Stomach (tissue), 19 donors: ENCODE measurements at places on chromosomes 3 and 15. TPM values are rescaled to one million over a fixed set of nuclear protein-coding genes. Genes with fewer than 3 reads are reported as not detected.

- no peaks in the 10 kb centered on the region for H3K36me3 ChIP-seq
- H3K4me1 ChIP-seq, result no peaks in the 10 kb centered on the region
- no peak overlapping the region for H3K27ac ChIP-seq
- H3K27me3 ChIP-seq, result no peaks in the 10 kb centered on the region
- DNase-seq, result peak; percentile 75
Observed at GRCh38 chr15:92492551-92493115, 99.0 kb downstream of the ST8SIA2 start.

DNA sequence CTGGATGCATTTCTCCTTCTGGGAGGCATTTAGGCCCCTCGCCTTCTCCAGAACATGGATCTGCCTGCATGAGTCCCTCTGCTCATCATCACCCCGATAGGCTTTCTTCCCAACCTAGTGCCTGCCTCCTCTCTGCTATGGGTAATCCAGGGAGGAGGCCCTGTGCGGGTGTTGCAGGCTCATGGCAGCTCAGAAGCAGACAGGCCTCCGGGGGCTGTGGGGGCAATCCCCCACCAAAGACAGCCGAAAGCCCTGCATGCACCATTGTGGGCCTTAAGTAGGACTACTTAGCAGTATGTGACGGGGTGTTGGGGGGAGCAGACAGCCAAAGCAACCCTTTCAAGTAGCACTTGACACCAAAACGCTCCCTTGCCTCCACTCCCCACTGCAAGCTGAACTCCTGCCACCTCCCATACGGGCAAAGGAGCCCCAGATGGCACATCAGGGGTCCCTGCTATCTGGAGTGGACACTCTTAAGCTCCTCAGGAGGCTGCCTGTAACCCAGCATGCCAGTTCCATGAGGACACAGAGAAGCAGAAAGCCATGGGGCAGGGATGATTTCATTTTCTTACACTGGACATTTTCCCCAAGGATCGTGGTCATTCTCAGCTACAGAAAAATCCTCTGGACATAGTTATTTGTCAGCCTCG, 98.8 kb upstream of the HACD2 start:
- no peaks in the 10 kb centered on the region for H3K27me3 ChIP-seq
- peaks cover 85% of the 10 kb centered on the region for H3K4me1 ChIP-seq
- DNase-seq, result no peak
- H3K4me3 ChIP-seq, result no peak overlapping the region

FRMD5 gene
- 2.7 TPM for total RNA-seq

DNA sequence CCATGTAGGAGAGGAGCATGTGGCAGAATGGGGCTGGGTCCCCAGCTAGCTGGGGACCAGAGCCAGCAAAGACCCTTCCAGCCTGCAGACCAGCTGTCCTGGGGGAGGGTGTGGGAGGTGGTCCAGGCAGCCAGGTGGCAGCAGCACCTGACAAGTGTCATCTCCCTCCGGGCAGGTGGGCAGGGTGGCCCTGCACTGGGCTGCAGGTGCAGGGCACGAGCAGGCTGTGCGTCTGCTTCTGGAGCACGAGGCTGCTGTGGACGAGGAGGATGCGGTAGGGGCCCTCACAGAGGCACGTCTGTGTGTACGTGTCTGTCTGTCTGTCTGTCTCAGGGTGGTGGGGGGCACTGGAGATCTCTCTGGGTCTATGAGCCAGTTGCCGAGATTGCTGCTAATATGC, 5.5 kb downstream of the ANKDD1A start:
- H3K36me3 ChIP-seq, result no peaks in the 10 kb centered on the region
- H3K4me3 ChIP-seq, result no peak overlapping the region
- no peak overlapping the region for H3K27ac ChIP-seq
- H3K27me3 ChIP-seq, result no peaks in the 10 kb centered on the region

- H3K27ac ChIP-seq, result no peak overlapping the region
- H3K4me3 ChIP-seq, result no peak overlapping the region
- no peaks in the 10 kb centered on the region for H3K4me1 ChIP-seq
- DNase-seq, result no peak
- no peaks in the 10 kb centered on the region for H3K36me3 ChIP-seq
Observed at GRCh38 chr15:72838311-72838731, 54.8 kb upstream of the ADPGK start.

VIPR1 gene
- total RNA-seq, result 9.5 TPM

TNFSF10 gene
- 4.0 TPM for total RNA-seq

GRCh38 chr3:171415070-171415469, 45.1 kb downstream of the TNIK start:
- H3K4me1 ChIP-seq, result peaks cover 5% of the 10 kb centered on the region
- no peaks in the 10 kb centered on the region for H3K27me3 ChIP-seq
- H3K27ac ChIP-seq, result no peak overlapping the region
- no peak for DNase-seq
- no peak overlapping the region for H3K4me3 ChIP-seq

GABRB3 gene
- not detected for total RNA-seq

- no peaks in the 10 kb centered on the region for H3K27me3 ChIP-seq
- no peaks in the 10 kb centered on the region for H3K36me3 ChIP-seq
- no peak for DNase-seq
- H3K4me3 ChIP-seq, result no peak overlapping the region
- no peaks in the 10 kb centered on the region for H3K4me1 ChIP-seq
Observed at GRCh38 chr3:9179826-9180763, 69.4 kb downstream of the SRGAP3 start.

DNA sequence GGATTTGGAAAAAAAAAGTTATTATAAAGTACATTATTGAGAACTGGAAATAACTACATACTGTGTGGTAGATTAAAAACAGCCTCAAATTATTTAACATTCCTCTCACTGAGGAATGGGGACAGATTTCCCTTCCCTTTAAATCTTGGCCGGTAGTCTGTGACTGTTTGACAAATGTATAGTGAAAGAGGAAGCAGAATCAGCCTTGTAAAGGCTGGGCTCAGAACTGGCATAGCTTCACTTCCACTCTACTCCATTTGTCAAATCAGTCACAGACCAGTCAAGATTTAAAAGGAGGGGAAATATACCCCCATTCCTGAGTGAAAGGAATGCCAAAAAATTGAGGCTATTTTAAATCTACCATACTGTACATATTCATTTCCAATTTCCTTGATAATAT, 18.2 kb upstream of the B4GALT4 start:
- H3K27ac ChIP-seq, result peak overlapping the region; percentile 37

DNA sequence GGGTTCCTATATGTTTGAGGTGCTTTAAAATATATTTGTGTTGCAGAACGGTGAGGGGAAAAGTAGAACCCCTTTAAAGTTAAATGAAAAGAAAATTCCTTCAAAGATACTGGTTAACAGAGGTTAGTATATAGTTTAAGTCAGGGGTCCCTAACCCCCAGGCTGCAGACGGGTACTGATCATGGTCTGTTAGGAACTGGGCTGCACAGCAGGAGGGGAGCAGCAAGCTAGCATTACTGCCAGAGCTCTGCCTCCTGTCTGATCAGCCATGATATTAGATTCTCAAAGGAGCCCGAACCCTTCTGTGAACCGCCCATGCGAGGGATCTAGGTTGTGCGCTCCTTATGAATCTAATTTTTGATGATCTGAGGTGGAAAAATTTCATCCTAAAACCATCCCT, 37.5 kb upstream of the RFX7 start:
- no peaks in the 10 kb centered on the region for H3K4me1 ChIP-seq
- no peak for DNase-seq
- no peaks in the 10 kb centered on the region for H3K27me3 ChIP-seq
- no peaks in the 10 kb centered on the region for H3K36me3 ChIP-seq

- DNase-seq, result peak; percentile 78
- H3K27ac ChIP-seq, result no peak overlapping the region
- peaks cover 12% of the 10 kb centered on the region for H3K4me1 ChIP-seq
- H3K36me3 ChIP-seq, result no peaks in the 10 kb centered on the region
- peak overlapping the region; percentile 36 for H3K4me3 ChIP-seq
Observed at GRCh38 chr15:72184165-72184811, 13.3 kb downstream of the GRAMD2A start.
